ENCODE measurements at places on chromosomes 5 and 9.

DNA sequence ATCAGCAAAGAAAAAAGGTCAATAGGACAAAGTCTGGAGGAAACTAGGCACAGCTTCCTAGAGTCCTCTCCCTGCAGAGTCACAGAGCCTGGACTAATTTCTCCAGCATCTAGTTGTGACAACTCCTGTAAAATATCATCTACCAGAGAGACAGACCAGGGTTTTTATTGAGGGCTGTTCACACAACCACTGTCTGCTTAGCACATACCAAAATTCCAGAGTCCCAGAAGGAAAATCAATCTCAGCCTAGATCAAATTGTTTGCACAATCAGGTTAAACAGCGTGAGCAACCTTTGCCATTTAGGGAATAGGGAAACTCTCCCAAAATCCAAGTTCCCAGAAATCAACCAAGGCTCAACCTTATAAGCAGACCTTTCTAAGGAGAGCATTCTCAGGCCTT, 190.3 kb downstream of the SYK start:
- DNase-seq = no peak

- DNase-seq = no peak
These were observed 117.5 kb upstream of the ZNF366 start for GRCh38 chr5:72624641-72625236.

DNA sequence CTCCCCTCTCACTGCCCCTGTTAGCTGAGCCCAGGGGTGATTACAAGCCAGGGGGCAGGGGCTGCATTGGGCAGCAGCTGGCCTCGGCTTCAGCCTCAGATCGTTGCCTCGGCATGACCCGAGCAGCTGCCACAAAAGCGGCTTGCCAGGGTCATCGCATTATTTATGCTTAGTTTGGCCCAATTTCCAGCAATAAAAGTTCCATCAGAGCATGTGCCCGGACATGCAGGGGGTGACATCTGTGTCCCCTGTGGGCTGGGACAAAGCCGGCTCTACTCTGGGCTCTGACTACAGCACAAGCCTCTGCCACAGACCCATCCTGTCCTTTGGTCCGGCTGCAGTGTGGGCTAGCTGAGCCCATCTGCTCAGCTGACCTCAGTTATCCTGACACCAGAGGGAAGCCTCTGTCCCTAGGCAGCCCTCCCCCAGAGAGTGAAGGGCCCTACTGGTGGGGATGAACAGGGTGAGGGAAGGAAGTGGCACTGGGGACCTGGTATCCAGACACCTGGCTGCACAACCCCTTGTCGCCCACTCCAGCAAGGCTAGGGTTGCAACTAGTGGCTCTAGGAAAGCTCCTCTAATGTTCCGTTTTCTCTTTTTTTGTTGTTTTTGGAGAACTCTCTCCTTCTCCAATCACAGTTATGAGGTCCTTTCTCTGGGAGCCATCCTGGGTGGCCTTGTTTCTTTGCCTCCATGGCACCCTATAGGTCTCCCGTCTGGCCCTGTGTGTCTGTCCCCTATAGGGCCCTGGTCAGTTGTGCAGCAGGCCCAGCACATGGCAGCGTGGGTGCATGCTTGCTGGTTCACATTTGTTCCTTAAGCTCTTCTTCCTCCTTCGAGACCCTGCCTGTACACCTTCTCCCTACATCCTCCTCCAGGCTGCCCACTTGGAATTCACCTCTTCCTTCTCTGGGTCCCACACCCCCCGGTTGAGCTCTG, 13.3 kb upstream of the GADD45G start:
- no peak for DNase-seq

GRCh38 chr9:38371495-38371894, 21.0 kb upstream of the ALDH1B1 start:
- DNase-seq = peak; percentile 17

DNA sequence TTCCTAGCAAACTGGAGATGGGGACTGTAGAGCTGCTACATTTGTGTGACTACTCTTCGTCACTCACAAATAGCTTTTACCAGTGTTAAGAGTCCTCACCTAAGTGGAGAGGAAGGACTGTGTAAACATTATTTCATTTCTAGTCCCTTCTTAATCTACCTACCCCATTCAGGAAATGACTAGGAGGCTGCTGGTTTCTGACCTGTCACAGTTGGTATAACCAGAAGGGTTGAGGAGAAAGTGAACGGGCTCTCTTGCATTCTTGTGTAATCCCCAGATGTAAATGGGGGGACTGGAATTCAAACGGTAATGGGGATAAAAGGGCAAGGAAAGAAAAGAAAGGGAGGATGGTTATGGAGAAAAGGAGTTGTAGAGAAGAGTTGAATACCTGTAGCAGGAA, 35.4 kb upstream of the BNIP1 start:
- DNase-seq = peak; percentile 36

- DNase-seq = no peak
These were observed 98.8 kb upstream of the BASP1 start for GRCh38 chr5:17118631-17119030.

GRCh38 chr5:66808663-66809062, 212.5 kb downstream of the MAST4 start:
- DNase-seq = no peak

- DNase-seq = no peak
These were observed 216.4 kb downstream of the EPB41L4A start for GRCh38 chr5:112202694-112203093.

DNA sequence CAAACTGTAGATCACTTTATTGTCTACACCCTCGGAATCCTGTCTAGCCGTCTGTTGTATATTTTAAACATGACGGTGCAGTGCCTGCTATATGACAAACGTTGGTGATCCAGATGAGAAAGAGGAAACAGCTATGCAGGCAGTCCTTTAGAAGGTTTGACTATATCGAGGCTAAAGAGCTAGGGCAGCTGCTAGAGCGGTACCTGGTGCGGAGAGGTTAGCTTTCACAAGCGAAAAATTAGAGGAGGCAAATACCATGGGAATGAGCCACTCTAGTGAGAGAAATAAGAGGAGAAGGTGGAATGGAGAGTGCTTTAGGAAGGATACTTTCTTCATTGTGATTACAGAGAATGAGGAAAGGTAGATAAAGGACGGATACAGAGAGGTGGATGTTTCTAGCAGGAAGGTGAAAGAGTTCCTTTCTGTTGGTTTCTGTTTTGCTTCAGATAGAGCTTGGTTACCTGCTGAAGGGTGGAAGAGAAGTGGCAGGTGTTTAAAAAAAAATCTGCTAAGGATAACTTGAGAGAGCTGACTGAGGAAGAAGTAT, 959 bp upstream of the FBXL17 start:
- no peak for DNase-seq

DNA sequence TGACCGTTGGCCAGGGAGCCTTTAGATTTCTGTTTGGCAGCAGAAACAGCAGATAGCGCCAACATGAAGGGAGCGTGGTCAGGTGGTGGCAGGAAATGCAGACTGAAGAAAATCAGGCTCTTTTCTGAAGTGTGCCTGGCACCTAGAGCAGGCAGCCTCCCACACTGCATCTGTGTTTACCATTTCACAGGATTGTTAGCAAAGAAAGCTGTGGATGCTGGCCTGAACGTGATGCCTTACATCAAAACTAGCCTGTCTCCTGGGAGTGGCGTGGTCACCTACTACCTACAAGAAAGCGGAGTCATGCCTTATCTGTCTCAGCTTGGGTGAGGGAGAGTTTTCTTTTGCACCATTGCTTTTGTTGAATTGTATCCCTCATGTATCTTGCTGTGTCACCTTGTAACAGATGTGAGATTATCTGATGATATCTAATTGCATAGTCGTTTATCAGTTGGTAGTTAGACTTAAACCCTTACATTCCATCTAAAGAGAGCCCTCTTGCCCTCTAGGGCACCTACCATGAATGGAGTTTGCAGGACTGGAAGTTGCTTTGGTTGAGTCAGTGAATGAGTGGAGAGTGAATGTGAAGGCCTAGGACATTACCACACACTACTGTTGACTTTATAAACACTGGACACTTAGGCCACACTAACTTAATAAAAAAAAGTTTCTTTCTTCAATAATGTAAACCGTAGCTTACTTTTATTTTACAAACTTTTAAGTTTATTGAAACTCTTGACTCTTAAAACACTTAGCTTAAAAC, 42.8 kb downstream of the ACO1 start:
- DNase-seq = no peak

GRCh38 chr9:71928806-71929205, 17.4 kb downstream of the C9orf85 start:
- DNase-seq = no peak
